Activated naive CD4-positive, alpha-beta T cell treated with anti-CD3 and anti-CD28 coated beads, Interleukin-2, amount 50 U/mL, for 72 hours (primary cell): ENCODE measurements at places on chromosomes 1 and 21. TPM values are rescaled to one million over a fixed set of nuclear protein-coding genes. Genes with fewer than 3 reads are reported as not detected.

Gene CD2
- total RNA-seq, result 437 TPM

- no peak for DNase-seq
Measured at GRCh38 chr1:27994060-27994459, 34.3 kb downstream of the XKR8 start.

DNA sequence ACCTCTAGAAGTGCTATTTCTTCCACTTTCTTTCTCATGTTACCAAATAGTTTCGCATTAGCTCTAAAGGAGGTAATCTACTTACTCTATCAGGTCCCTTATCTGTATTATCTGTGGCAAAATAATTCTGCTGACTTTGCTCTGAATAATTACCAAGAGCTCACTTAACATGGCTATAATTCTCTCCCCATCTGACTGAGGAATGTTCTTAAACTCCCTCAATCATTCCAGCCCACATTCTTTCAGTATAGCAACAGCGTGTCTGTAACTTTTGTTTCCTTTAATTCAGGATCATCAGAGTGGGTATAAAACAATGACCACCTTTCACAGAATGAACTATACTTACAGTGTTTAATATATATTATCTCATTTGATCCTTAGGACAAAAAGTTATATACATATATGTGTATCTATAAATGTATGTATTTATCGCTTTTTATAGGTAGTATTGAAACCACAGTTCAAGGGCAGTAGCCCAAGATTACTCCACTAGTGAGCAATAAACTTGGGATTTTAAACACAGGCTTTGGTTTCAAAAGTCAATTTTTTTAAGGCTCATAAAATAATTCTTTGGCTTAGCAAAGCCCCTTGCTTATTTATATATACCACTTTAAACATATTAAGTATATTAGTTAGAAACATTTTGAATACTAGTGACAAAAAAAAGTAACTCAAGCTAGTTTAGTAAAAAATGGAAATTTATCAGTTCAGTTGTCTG is 36.1 kb upstream of the ST6GALNAC3 start:
- no peak for DNase-seq

DNA sequence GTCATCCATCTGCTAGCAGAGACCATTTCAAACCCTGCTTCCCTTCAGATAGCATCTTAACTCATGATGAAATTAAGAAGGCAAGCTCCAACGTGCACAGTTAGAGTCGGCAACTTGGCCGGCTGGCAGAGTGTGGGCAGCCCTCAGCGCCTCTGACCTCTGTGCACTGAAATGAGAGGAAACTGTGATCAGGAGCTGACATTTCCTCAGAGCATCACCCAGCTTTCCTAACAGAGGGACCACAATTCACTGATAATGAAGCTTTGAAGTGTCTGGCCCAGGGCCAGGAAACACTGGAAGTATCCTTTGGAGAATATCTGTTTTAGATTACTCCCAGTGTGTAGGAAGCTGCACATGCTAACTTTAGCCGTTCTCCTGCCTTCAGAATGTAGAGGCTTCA is 145.0 kb upstream of the ZC3H11B start:
- no peak for DNase-seq

DNA sequence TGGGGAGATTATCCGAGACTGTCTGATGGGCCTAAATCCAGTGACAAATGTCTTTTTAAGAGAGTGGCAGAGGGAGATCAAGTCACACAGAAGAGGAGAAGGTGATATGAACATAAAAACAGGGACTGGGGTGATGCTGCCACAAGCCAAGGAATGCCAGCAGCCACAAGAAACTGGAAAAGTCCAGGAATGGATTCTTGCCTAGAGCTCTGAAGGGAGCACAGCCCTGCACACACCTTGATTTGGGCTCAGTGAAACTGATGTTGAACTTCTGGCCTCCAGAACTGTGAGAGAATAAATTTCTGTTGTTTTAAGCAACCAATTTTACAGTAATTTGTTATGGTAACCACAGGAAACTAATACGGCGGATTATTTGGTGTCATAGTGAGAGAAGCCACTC is 19.5 kb downstream of the CITED4 start:
- no peak for DNase-seq

GRCh38 chr1:16461681-16462080 is 21.2 kb downstream of the NECAP2 start:
- no peak for DNase-seq

GRCh38 chr1:232547938-232548484 is 81.9 kb downstream of the SIPA1L2 start:
- no peak for DNase-seq

Gene RPS6KA1
- total RNA-seq, result 197 TPM

DNA sequence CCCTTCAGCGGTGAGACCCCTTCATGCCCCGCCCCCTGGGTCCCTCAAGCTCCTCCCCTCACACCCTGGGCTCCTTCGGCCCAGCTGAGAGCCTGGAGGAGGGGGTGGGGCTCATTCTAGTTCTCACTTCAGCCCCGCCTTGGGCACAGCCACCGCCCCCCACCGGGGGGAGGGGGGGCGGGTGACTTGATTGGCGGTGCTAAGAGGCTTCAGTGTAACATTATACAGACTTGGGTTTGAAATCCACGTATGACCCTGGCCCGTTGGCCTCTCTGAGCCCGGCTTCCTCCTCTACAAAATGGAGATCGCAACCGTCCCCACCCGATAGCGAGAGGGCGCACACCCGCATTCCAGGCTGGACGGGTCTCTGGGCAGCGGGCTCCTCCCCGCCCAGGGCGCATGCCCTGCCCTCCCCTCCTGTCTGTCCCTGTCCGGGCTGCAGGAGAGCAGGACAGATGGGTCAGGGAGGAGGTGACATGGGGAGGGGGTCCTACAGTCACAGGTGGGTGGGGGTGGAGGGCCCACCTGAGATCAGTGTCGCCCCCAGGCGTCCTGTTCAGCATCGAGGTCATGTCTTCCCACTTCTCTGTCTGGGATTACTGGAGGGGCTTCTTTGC is 5.1 kb downstream of the CLCNKB start:
- DNase-seq, result no peak

DNA sequence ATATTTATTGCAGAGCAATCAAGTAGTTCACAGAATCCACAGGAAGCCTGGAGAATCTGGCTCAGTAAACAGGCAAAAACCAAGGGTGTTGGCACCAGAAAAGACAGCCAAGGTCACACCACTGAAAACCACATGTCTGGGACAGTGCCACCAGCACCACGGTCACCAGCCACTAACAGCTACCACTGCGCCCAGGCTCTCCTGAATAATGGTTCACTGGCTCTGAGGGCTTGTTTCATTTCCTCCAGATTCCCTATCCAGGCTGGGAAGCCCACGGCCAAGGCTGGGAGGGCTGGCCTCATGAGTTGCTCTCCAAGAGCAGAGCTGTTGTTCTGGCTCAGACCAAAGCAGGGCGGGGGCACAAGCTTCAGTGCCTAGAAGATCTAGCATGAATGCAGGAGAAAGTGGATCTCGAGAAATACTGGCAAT is 54.5 kb upstream of the PTGFRN start:
- DNase-seq, result no peak

Gene SLC45A1
- 0.20 TPM for total RNA-seq

DNA sequence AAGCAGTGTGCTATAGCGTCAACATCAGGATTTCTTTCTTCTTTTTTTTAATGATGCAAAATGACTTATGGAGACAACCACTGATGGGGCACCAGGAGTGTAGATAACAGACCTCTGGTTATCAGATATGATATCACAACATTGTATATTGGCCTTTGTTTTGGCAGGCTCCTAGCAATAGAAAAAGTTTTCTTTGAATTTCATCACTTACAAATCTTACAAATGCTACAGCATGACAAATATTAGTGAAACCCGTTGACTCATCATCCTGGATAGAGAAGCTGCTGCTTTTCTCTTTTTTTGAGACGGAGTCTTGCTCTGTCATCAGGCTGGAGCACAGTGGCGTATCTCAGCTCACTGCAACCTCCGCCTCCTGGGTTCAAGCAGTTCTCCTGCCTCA is 92.9 kb downstream of the LTN1 start:
- DNase-seq, result no peak

Gene DEPDC1
- total RNA-seq, result 11.4 TPM

DNA sequence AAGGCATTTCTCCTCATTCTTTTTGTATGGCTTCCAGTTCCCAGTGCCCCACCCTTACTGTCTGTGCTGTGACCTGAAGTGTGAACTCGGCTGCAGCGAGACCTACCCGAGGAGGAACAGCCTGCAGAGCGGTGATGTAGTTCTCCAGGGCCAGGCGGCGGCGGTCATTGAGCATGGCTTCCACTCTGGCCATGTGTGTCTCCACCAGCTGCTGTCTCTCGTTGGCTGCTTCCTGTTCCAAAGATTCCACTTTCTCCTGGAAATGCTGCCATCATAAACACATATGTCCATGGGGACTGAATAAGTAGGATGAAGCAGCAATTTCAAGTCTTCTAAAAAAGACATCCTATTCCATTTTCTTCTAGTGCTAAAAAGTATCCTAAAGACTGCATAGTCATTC is 195.6 kb downstream of the APP start:
- DNase-seq, result no peak

- DNase-seq, result no peak
Measured at GRCh38 chr1:10819198-10819901, 22.9 kb upstream of the CASZ1 start.

DNA sequence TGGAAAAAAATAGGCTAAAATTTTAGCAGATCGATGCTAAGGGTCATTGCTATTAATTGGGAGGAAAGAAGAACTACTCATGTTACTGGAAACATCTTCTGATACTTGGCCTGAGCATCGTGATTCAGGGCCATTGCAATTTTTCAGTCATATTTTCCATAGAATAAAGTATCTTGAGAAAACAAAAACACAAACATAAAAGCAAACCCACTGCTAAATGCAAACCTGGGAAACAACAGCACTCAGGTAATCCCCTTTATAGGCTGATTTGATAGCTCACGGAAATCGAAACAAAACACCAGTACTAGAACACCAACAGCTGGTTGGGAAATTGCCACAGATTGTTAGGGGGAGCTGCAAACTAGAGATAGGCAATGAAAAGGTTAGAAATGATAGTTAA is 172.9 kb upstream of the ESRRG start:
- DNase-seq, result no peak

GRCh38 chr1:41101950-41102607 is 80.6 kb upstream of the SLFNL1 start:
- DNase-seq, result no peak

Gene SELP
- total RNA-seq, result 1.5 TPM

Gene LDLRAD1
- total RNA-seq, result not detected

GRCh38 chr1:200468264-200469001 is 58.6 kb upstream of the ZNF281 start:
- DNase-seq, result no peak

Gene SYPL2
- total RNA-seq, result not detected

- no peak for DNase-seq
Measured at GRCh38 chr1:203088441-203088840, 2.6 kb upstream of the MYOG start.

DNA sequence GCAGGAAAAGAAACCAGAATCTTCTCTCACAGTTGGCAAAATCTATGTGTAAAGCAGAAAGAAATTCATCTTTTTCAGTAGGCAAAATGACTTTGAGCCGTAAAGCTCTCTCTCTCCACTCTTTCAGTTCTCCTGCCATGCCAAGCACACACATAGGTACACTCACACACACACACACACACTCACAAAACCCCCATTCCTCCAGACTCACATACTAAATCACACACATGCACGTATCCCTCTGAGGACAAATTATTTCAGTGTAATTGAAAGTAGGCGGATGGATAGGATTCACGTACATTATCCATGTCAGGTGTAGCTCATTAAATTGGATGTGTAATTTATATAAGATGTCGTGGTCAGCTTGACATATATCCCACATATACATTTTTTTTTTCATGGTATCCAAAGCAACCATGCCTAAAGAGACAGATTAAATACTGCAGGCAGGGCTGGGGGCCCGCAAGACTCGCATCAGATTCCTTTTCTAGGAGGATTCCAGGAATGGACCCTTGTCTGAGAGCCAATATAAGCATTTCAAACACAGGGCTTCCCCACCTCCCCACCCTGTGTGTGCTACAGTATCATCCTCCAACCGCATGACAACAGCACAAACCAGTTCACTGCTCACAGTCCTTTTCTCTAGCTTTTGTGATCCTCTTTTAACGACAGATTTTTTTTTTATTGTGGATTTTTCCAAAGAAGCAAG is 320.9 kb downstream of the PCP4 start:
- DNase-seq, result no peak

- no peak for DNase-seq
Measured at GRCh38 chr1:29279406-29279805, 43.1 kb downstream of the PTPRU start.

DNA sequence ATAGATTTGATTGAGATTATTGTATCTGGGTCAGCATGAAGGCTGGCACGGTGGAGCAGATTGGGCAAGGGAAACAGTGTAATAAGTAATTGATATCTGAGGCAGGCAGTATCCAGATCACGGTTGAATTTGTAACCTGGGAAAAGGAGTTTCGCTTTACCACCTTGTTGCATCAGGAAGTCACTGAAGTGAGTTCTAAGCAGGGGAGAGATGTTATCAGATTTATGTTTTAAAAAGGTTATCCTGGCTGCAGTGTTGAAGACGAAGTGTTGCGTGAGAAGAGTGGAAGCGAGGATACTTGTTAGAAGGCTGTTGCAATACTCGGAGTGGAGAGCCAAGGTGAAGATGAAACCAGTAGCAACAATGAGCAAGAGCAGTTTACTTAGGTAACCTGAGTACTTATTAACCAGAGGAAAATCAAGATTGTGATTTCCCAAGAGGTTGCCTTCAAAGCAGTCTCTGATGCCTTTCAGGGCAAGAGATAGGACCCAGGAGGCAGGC is 77.8 kb downstream of the LHX9 start:
- DNase-seq, result no peak

DNA sequence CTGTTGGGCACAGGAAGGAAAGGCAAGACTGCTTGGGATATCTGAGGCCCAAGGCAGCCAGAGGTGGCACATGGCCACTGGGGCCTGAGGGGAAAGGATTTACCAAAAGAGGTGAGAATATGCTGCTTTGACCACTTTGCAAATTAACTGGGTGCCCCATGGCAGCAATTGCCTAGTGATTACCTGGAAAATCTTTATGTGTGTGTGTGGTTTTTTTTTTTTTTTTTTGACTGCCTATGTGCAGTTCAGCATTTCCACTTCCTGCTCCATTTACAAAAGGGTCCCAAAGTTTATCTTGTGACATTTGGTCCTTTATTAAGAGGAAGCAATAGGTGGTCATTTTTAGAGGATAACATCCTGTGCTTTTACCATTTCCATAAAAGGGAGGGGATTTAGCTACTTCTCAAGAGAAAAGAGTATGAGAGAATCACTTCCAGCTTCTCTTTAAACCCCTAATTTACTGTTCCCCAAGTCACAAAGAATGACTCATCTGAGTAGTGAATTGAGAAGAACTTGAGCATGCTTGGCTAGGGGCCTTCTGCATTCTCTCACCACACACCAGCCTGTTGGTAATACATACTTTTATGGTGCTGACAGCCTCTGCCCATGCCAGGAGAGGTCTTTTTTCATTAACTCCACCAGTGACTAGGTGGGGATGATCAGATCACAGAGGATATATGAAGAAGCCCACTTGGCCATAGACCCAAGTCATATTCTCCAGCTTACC is 52.1 kb downstream of the SYDE2 start:
- DNase-seq, result no peak

GRCh38 chr21:22363504-22363903 is 1365.3 kb downstream of the NCAM2 start:
- no peak for DNase-seq

Gene RGS13
- total RNA-seq, result not detected

Gene DNASE2B
- not detected for total RNA-seq
